ENCODE measurements at places on chromosomes 7 and 10.

DNA sequence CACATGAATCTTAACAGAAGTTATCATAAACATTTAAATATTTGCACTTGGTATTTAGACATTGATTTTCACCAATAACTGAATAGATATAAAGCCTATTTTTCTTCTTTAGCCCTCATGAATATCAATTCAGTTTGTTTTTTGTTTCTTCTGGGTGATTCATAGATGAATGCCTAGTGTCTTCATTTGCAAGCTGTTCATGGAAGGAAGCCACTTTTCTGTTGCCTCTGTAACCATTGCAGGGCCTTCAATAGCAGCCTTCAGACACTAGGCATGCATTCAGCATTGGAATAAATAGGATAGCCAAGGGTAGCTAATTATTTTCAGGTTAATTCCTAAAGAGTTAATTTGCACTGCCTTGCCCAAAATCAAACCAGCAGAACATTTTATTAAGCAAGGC is 375.3 kb downstream of the DPP6 start:
- DNase-seq = no peak

DNA sequence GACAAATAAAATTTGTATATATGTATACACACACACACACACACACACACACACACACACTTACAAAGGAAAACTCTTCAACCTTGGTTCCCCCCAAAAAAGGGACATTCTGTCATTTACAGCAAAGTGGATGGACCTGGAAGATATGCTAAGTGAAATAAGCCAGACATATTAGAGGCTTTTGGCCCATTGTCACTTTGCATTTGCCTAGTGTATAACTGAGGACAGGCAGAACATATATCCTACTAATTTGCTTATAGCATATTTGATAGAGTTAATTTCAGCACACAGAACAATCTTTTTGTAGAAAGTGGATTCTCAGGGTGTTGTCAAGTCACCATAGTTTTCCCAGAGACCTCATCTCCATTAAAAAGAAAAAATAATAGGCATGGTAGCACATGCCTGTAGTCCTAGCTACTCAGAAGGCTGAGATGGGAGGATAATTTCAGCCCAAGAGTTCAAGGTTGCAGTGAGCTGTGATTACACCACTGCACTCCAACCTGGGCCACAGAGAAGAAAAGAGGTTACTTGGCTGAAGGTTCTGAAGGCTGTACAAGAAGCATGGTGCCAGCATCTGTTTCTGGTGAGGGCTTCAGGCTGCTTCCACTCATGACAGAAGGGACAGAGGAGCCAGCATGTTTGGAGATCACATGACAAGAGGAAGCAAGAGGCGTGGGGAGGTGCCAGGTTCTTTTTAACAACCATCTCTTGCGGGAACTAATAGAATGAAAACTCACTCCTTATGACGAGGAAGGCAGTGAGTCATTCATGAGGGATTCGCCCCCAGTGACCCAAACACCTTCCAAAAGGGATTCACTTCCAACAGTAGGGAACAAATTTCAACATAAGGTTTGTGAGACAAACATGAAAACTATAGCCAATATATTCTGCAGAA is 135.6 kb downstream of the TMEM168 start:
- no peak for DNase-seq

- DNase-seq = no peak
These were observed 107.3 kb downstream of the LRRN3 start for GRCh38 chr7:111198255-111198654.

GRCh38 chr10:103885617-103886016 is 30.2 kb upstream of the SH3PXD2A start:
- no peak for DNase-seq

All from GM19239 (cell line).